Body of pancreas (tissue), 4 donors: ENCODE measurements at places on chromosomes 4 and X.

DNA sequence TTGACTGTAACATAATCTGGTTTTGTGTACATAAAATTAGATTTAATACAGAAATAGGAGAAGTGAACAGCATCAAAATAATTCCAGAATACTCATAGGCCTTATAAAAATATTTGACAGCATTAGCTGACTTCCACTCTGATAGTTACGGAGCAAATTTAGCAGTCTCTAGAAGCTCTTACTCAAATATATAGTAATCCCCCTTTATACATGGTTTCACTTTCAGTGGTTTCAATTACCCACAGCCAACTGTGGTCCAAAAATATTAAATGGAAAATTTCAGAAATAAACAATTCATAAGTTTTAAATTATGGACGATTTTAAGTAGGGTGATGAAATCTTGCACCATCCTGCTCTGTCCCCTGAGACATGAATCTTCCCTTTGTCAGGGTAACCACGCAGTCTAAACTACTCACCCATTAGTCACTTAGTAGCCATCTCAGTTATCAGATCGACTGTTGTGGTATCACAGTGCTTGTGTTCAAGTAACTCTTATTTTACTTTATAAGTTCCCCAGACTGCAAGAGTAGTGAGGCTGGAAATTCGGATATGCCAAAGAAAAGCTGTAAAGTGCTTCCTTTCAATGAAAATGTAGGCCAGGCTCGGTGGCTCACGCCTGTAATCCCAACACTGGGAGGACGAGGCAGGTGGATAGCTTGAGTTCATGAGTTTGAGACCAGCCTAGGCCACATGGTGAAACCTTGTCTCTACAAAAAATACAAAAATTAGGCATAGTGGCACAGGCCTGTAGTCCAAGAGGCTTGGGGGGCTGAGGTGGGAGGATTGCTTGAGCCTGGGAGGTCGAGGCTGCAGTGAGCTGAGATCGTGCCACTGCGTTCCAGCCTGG lies 17.2 kb upstream of the RTL9 start:
- DNase-seq: no peak

- DNase-seq: no peak
Measured at GRCh38 chrX:23403849-23404248, 69.2 kb downstream of the PTCHD1 start.

DNA sequence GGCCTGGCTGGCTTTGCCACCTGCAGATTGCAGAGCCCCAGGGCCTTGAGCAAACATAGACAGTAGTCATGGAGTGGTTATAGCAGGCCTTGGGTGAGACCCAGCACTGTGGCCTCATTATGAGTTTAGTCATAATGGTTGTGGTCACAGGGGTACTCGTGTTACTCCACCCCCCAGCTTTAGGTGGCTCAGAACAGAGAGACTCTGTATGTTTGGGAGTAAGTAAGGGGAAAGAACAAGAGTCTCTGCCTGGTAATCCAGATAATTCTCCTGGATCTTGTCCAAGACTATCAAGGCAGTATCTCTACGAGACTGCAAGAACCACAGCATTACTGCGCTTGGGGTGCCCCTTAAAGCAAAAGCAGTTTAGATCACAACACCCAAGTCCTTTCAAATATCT lies 62.3 kb upstream of the SCRG1 start:
- no peak for DNase-seq

- DNase-seq: peak; percentile 95
Measured at GRCh38 chrX:149938881-149939654, 777 bp upstream of the EOLA2 start.

GRCh38 chr4:165757451-165757850 lies 115.6 kb upstream of the TLL1 start:
- DNase-seq: no peak

GRCh38 chr4:25852103-25852502 lies 10.7 kb downstream of the SEL1L3 start:
- no peak for DNase-seq

GRCh38 chrX:150326541-150327247 lies 36.4 kb upstream of the MAMLD1 start:
- no peak for DNase-seq

GRCh38 chr4:145956288-145956890 lies 17.8 kb upstream of the ZNF827 start:
- peak; percentile 46 for DNase-seq

- DNase-seq: no peak
Measured at GRCh38 chr4:91304292-91304691, 999.5 kb upstream of the GRID2 start.

- no peak for DNase-seq
Measured at GRCh38 chr4:123667496-123667895, 270.9 kb downstream of the SPRY1 start.

DNA sequence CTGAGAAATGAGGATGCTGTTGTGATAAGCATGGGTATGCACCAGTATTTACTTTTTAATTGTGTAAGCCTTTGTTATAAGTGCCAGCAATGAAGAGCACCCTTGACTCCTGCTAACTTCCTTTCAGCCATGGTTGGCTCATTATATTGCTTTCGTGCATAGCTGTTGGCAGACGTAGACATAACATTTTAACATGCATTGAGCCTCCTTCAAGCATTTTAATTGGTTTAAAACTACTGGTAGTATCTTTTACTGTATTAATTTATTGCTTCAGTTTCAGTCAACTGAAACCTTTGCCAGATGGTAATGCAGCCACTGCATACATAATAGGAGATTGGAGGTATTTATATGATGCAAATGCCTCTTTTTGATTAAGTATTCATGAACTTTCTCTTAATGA lies 1285.4 kb downstream of the PCDH18 start:
- DNase-seq: no peak

- no peak for DNase-seq
Measured at GRCh38 chrX:153944140-153944799, at the start of gene RENBP. TSS of gene RENBP (minus strand) at chrX:153944643. CDS start at chrX:153944610, 33 bp downstream.

DNA sequence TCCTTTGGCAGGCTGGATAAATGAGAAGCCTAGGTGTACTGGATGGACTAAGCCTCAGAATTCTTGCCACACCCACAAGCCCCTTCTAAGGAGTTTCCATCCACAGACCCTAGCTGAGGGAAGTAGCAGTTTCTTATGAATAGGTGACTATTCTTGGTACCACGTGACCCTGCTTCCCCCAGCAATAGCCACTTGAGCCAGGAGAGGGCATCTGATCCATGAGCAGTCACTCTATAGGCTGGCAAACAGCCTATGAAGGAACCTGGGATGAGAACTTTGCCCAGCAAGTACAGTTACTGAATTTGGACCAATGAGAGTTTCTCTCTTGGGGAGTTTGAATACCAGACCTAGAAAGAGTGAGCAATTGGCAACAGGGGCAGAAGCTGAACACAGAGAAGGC lies 84.0 kb downstream of the RTL9 start:
- peak; percentile 60 for DNase-seq

GRCh38 chrX:47976254-47977151 lies 27.3 kb downstream of the ZNF182 start:
- no peak for DNase-seq

GRCh38 chr4:12861422-12861821 lies 622.7 kb downstream of the RAB28 start:
- DNase-seq: no peak

- no peak for DNase-seq
Measured at GRCh38 chr4:11133868-11134267, 294.8 kb downstream of the HS3ST1 start.

DNA sequence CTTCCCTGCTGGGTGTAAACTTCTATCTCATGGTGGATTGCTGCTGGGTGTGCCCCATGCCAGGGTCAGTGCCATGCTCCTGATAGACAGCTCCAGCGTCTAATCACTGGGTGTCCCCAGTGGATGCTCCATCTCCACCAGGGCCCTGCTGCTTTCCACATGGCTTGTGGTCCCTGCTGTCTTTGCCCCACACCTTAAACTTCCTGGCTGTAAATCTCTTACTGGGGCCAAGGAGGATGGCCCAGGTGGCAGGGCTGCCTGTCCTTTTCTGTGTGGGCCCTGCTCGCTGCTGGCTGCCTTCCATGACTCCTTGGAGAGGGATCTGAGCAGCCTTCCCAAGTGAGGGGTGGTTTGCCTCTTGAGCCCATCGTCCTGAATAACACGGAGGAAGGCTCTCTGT lies 51.8 kb downstream of the RGS12 start:
- no peak for DNase-seq

DNA sequence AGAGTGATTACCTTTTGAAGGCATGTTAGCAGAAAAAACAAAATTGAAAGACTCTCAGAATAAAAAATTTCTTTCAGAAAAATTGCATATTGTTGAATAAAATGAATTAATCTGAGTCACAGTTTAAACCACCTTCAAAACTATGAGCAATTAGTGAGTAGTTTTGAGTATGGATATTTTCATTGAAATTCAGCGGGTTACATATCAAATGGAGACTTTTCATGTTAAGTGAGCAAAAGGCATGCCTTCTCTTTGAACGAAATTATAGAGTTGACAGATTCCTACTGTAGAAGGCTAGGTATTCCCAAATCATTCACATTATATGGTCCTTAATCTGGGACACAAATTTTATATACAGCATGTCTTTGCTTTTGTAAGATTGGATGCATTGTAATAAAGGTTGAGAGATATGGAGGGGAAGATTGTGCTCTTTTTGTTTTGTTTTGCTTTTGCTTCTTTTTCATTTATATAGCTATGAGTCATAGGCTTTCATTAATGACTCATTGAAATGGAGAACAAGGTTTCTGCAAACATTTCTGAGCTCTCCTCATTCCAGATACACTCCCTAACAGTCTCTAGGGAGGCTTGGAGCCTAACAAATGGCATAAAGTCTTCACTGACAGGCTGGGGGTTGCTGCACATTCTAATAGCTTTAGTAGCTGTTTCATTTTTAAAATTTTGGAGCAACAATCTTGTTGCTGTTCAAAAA lies 21.6 kb downstream of the PCDH18 start:
- no peak for DNase-seq

DNA sequence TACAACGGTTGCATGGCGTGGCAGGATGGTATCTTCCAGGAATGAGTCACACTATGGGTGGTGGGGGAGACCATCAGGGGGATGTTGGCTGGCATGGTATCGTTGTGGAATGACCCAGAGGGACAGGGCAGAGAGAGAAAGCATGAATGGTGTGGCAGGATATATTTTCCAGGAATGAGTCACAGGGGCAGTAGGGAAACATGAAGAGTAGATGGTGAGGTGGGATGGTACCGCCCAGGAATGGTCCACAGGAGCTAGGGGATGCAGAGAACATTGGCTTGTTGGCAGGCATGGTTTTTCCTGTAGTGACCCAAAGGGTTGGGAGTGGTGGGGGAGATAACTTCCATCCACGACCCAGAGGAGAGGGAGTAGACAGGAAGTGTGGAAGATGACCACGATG lies 62.4 kb downstream of the MAOA start:
- no peak for DNase-seq

- DNase-seq: no peak
Measured at GRCh38 chrX:103414561-103414960, 38.2 kb downstream of the BEX3 start.

DNA sequence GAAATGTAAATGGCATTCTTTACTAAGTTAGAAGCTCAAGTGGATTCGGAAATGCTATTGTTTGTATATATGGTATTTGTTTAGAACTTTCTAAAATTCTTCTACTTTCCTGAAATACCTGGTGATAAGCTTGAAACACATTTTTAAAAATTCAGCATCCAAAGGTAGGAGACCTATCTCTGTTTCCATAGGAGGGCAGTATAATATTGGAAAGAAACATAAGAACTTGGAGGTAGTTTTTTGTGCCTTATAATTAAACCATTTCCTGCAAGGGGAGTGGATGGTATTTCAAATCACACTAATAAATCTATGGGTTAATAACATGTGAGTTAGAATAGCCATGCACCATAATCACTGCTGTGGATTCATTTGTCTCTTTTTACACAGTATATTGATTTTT lies 217.4 kb upstream of the AADAT start:
- no peak for DNase-seq

DNA sequence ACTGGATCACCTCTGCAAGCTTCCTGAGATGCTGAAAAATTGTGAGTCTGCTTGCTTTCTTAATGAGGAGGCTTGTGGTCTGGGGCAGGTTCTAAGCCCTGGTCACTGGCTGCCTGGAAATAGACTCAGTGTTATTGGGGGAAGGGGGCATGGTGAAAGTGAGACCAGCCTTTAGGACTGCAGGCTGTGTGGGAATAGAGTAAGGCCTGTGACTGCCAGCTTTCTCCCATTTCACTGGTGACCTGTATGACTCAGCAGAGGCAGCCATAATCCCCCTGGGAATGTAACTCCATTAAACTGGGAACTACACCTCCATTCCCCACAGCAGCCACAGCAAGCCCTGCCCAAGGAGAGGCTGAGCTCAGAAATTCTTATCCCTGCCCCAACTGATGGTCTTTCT lies 55.9 kb upstream of the IL15 start:
- DNase-seq: no peak

DNA sequence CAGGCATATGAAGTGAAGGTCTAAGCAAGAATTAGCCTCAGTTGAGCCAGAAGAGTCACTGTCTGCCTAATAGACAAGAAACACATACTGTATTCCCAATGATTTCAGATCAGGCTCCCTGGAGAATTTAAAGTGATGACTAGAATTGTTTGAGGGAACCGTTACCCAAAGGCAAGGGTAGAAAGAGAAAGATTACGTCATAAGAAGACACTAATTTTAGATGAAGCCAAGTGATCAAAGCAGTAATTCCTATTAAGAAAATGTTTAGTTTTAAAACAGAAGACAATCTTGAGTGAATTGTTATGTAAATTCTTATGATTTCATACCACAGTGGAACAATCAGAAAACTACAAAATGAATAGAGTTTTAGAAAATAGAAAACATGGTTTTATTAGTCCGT lies 194.5 kb upstream of the ARSJ start:
- DNase-seq: no peak
